Activated naive CD4-positive, alpha-beta T cell treated with anti-CD3 and anti-CD28 coated beads, Interleukin-2, amount 50 U/mL, for 16 hours (primary cell): ENCODE measurements at places on chromosomes 7 and 10.
A peak's percentile ranks its signal among the peaks of the same experiment; 100 is the strongest.

DNA sequence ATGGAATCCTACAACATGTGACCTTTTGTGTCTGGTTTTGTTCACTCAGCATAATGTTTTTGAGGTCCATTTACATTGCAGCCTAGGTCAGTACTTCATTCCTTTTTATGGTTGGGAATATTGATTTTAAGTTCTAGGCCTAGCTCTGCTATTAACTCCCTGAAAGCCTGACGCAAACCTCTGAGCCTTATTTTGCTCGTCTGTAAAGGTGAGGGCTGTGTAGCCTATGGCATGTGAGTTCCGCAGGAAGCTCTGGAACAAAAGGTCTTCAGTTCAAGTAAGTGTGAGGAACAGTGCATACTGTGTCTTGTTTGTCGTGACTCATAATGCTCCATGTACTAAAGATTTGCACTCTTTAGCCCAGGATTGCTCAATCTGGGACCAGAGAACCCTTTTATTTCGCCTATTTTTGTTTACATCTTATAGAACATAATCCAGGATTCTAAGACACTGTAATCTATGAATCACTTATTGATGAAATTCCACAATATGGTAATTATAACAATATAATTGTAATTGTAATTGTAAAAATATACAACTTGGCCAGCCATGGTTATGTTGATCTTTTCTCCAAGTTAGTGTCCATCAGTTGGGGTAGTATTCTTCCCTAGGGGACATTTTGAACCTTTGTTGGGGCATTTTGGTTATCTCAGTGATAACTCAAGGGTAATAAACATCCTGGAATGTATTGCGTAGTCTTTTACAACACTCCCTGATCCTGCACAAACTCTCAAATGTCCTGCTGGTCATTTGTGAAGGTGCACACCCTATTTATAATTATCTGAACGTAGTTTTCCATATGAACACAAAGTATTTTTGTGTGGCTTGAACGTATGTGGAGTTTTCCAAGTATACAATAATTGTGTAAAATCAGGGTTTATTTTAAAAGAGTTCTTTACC lies 184.7 kb downstream of the VTI1A start:
- no peak for DNase-seq

DNA sequence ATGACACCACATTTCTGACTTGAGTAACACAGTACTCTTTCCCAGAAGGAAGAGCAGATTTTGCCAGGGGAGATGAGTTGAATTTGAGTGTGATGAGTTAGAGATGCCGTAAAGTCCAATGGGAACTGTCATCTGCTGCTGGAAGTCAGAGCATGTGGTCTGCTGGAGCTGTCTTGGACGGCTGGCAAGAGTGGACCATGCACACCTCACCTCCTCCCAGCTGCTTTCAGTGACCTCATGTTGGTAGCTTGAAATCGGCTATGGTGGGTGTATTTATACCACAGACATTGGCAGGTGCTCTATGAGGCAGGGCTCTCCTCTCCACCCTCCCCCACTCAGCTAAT lies 82.3 kb downstream of the COL13A1 start:
- no peak for DNase-seq

DNA sequence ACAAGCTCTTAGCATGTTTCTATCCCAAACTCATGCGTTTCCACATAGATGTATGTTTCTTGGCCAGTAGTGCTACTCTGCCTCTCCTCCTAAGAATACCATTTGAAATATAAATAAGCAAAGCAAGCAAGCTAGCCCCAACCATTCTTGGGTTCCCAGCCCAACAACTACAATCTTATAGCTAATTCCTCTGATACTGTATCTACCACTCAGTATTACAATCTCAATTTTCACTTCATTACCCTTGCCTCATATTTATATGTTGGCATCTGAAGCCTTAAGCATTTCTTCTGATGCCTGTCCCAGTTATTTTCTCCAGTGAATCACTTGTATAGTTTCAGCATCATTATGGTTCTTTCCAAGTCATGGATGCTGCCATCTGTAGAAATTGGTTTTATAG lies 181.1 kb downstream of the ST7 start:
- no peak for DNase-seq

DNA sequence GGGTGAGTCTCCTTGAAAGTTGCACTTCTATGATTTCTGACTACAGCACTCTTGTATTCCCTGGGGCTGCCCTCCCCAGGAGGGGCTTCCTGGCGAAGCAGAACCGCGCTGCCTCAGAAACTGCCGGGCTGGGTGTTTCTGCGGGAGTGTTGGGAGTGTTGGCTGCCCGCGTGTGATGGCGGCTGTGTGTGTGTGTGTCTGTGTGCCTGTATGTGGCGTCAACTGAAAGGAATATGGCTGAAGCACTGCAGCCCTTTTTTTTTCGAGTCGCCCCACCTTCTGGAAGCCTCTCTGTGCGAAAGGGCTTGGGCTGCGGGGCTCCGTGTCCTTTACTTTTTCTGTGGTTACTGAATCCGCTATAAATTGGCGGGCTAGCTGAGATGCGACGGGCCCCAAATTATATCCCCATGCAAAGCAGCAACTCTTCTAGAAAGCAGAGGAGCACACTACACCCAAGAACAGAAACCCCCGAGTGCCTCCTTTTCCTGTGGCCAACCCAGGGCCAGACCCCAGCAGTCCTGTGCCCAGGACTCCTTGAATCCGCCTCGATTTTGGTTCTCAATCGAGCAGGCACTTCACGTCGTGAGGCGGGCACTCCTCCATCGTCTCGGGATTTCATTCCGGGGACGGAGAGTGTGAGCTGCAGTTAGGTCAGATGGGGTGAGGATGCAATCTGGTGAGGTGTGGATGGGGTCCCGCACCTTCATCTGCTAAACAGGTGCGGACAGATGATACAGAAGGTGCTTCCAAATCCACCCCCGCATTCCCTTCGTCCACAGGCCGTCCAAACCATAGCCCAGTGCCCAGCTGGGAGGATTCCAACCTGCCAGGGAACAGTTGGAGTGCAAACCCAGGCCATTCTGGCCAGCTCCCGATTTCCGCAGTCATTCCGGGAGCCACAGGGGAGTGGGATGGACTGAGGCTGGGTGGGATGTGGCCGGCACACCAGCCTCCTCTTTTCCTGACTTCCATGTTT lies 22.5 kb upstream of the ZNF273 start:
- no peak for DNase-seq

DNA sequence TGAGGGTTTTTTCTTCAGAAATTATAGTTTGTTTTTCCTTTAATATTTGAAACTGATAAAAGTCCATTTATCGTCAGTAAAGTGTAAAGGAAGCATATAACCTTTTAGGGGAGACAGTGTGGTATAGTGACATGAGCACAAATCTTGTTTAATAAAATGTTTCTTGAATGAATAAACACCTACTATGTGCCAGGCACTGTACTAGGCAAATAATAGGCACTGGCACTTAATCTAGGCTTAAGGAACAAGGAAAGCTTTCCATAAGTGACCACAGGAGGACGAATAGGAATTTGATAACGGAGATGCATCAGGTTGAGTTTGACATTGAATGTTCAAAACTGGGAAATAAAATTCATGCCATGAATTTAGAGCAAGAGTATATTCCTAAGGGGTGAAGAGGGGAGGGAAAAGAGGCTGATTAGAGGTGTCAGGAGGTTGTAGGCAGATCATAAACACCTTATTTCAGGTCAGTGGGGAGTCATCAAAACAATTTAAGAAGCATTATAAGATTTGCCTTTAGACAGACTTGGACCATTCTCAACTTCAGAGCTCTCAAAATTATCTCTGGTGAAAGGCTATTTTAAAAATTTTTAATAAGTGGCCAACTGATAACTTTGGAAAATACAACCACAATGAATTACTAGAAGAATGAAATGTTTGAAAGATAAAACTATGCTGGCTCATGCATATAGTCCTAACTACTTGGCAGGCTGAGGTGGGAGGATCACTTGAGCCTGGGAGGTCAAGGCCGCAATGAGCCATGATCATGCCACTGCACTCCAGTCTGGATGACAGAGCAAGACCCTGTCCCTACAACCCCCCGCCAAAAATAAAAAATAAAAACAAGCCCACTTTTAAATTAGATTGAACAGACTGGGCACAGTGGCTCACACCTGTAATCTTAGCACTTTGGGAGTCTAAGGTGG lies 22.4 kb downstream of the RALA start:
- no peak for DNase-seq

DNA sequence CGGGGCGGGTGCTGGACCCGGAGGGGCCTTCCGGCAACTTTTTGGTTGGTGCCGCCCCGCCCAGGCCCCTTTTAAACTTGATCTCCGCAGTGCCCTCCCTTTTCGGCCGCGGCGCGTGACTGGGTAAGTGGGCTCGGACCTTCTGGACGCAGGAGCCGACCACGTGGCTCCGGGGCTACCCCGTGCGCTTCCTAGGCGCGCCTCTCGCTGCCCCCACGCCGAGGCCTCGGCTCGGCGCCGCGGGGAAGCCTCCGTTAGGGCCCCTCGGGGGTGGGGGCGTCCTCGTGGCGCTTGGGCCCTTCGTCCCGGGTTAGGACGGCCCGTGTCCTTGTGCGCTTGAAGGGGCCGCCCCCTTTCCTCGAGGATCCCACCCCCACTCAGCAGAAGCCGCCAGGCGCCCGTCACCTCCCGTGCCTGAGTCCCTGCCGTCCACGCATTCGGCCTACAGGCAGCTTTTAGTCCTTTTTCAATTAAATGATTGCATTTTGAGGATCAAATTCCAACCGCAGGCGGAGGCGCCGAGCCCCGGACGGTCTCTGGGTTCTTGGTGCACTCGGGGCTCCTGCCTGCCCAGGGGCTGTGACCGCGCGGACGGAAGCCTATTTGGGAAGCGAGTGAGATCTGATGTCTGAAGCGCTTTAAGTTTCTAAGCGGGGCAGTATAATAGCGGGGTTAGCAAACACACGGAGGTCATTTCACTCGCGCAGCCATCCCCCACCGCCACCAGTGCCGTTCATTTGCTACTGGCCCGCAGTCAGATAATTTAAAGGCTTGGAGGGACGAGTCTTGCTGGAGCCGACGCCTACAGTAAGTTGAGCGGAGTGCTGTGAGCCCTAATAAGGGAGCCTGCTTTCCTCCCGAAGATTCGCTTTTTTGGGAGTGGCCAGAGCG lies 31.8 kb upstream of the TOMM7 start:
- peak; percentile 87 for DNase-seq

GRCh38 chr7:101321491-101322401 lies at the start of gene IFT22:
Gene IFT22 (minus strand): TSS chr7:101321812. CDS start chr7:101321709, 103 bp downstream.
- DNase-seq = peak; percentile 84

DNA sequence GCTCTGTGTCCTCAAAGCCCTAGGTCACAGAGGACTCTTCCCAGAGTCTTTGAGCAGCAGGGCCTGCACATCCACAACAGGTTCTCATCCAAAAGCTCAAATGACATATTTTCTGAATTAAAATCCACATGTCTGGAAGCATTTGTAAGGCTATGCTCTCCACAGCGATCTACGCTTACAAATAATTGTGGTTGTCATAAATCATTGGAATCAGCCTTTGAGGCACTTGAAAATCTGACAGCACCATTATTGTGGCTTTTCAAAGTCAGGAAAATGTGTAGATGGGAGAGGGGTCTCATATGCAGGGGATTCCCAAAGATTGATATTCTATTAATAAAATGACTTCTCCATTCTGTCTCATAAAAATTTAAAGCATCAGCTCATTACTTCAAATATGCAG lies 16.3 kb downstream of the GPR26 start:
- no peak for DNase-seq

DNA sequence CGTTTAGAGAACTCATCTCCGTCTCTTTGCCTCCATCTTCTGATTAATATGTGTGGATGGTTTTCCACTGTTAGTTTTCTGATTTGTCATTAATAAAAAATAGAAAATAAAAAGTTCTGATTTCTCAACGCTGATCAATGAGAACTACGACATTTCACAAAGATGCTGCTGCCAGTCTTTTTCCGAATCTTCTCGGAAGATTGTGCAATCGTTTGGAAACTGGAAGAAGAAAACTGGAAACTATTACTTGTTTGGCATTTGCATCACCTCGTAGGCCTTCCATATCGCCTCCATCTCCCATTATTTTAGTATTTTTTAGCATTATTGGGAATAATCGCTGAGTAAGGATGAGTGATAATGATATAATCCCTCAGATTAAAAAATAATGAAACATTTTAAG lies 123.2 kb upstream of the KLF6 start:
- no peak for DNase-seq

DNA sequence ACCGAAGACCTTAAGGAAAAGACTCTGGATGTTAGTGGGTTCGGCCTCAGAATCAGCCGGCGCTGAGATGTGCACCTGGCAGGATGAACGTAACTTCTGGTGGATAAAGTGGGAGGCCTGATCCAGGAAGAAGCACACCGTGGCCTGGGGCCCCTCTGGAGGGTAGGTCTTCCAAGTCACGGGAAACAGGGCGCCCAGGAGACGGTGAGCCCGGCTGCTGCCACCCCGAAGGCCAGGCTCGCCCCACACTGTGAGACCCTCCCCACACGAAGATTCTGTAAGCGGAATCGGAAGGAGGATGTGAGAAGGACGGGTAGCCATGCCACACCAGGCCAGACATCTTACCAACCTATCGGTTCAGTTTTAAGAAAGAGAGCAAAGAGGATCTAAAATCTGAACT lies 279.0 kb downstream of the DNAJB6 start:
- no peak for DNase-seq

DNA sequence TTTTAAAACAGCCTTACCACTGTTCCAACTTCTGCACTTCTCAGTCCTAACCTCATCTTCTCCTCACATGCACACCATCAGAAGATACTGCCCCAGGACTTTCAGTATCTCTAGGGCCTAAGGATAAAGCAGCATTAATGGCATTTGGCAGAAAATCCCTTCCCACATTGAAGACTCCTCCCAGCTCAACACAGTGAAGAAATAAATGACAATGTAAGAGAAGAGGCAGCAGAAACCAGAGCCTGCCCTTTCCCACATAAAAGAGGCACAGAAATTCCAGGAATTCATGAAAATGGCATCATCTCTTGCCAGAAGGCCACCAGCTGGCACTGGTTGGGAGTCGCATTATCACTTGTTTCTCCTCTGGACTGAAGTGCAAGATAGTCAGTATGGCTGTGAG lies 3.7 kb downstream of the GCC1 start:
- no peak for DNase-seq

- DNase-seq = no peak
Measured at GRCh38 chr7:126501617-126502016, 751.1 kb downstream of the GRM8 start.

DNA sequence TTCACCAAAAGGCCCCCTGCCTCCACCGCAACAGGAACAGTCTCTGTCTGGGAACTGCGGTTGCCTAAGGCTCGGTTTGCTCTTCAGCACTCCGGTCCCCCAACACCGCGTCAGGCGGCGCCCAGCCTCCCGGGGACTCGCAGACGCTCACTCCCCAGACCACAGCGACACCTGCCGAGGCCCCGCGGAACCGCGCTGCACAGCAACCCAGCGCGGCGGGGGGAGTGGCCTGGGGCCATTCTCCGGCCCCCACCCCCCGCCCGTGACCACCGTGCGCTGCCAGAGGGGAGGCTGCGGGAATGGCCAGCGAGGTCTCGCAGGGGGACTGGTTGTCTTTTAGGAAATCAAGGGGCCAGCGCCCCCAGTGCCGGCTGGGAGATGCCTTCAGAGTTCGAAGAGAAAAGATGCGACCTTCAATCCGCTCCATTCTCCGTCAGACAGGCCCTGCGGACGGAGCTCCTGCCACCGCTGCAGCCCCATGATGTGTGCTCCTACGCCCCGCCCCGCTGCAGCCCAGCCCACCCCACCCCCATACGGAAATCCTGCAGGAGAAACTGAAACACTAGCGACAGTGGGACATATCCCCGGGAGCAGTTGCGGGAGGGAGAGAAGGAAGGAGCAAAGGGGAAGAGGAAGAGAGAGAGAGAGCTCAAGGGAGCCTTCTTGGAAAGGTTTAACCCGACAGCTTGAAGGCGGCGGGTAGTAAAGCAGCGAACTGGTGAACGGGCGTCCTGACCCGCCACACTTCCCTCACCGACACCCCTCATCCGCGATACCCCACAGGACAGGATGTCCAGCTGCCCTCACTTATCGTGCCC lies 137.4 kb upstream of the CDCA7L start:
- DNase-seq = peak; percentile 86

GRCh38 chr7:46603296-46603752 lies 682.3 kb upstream of the IGFBP3 start:
- DNase-seq = no peak
